Neural cell (in vitro differentiated cells): ENCODE measurements at places on chromosomes 11 and 22. TPM values are rescaled to one million over a fixed set of nuclear protein-coding genes. Genes with fewer than 3 reads are reported as not detected.

Gene MAPK11
- polyA plus RNA-seq, result 36.3 and 55.0 TPM in 2 replicates

Gene KCNK7
- 1.1 TPM in 1 of 2 replicates, not detected in the other for polyA plus RNA-seq

Gene SHANK2
- 13.6 and 19.7 TPM in 2 replicates for polyA plus RNA-seq

Gene APOBEC3B
- not detected in 2 replicates for polyA plus RNA-seq

Gene SCO2
- 8.1 and 9.6 TPM in 2 replicates for polyA plus RNA-seq

Gene CSNK2A3
- polyA plus RNA-seq, result 1.9 and 2.1 TPM in 2 replicates

Gene PDE2A
- 11.6 and 18.6 TPM in 2 replicates for polyA plus RNA-seq

Gene TMEM126A
- 89.9 and 115 TPM in 2 replicates for polyA plus RNA-seq

Gene YPEL1
- 38.0 and 45.2 TPM in 2 replicates for polyA plus RNA-seq

Gene HTATIP2
- 0.46 TPM in 1 of 2 replicates, not detected in the other for polyA plus RNA-seq

Gene C11orf87
- polyA plus RNA-seq, result 7.3 and 8.6 TPM in 2 replicates

Gene SLC22A9
- polyA plus RNA-seq, result not detected in 2 replicates

Gene SLC17A6
- polyA plus RNA-seq, result 3.3 and 4.3 TPM in 2 replicates

Gene RIMBP3B
- 0.26 and 0.66 TPM in 2 replicates for polyA plus RNA-seq

Gene GAL3ST1
- polyA plus RNA-seq, result 1.6 TPM in 1 of 2 replicates, not detected in the other

Gene SERPIND1
- not detected in 2 replicates for polyA plus RNA-seq

Gene EFCAB6
- 1.3 and 1.4 TPM in 2 replicates for polyA plus RNA-seq

Gene DERL3
- 0.84 and 1.4 TPM in 2 replicates for polyA plus RNA-seq

Gene CCDC15
- 0.88 and 2.5 TPM in 2 replicates for polyA plus RNA-seq

Gene VSIG10L2
- polyA plus RNA-seq, result 0.08 TPM in 1 of 2 replicates, not detected in the other

Gene EML3
- polyA plus RNA-seq, result 0.38 and 2.5 TPM in 2 replicates

Gene PPP2R5B
- polyA plus RNA-seq, result 76.1 and 86.9 TPM in 2 replicates

Gene MAJIN
- polyA plus RNA-seq, result not detected in 2 replicates

Gene PATE2
- polyA plus RNA-seq, result not detected in 2 replicates

Gene PLAAT5
- 0.14 TPM in 1 of 2 replicates, not detected in the other for polyA plus RNA-seq

Gene NCR3LG1
- 2.1 and 3.1 TPM in 2 replicates for polyA plus RNA-seq

Gene TNKS1BP1
- 8.9 and 9.4 TPM in 2 replicates for polyA plus RNA-seq

Gene CCDC116
- polyA plus RNA-seq, result 0.28 and 1.1 TPM in 2 replicates

Gene SLC29A2
- polyA plus RNA-seq, result 1.7 and 2.2 TPM in 2 replicates

Gene MPPED2
- polyA plus RNA-seq, result 81.4 and 99.7 TPM in 2 replicates

Gene HORMAD2
- 1.2 TPM in 1 of 2 replicates, not detected in the other for polyA plus RNA-seq

Gene CRACR2B
- polyA plus RNA-seq, result 1.2 and 6.5 TPM in 2 replicates

Gene CCDC73
- 0.07 TPM in 1 of 2 replicates, not detected in the other for polyA plus RNA-seq

Gene COX8A
- polyA plus RNA-seq, result 861 and 863 TPM in 2 replicates

Gene CNTF
- 2.3 and 3.6 TPM in 2 replicates for polyA plus RNA-seq

Gene CD6
- not detected in 2 replicates for polyA plus RNA-seq
